ENCODE measurements at places on chromosomes 6 and 20.

GRCh38 chr6:166411721-166412151 is 29.0 kb upstream of the MPC1 start:
- DNase-seq, result no peak

- no peak for DNase-seq
Observed at GRCh38 chr6:43016176-43016942, 2.3 kb downstream of the KLHDC3 start.

GRCh38 chr20:3392756-3393155 is 14.7 kb downstream of the DNAAF9 start:
- DNase-seq, result no peak

GRCh38 chr6:90103056-90103800 is 193.4 kb downstream of the BACH2 start:
- no peak for DNase-seq

- peak; percentile 9 for DNase-seq
Observed at GRCh38 chr6:108163644-108164542, 1.9 kb upstream of the NR2E1 start.

DNA sequence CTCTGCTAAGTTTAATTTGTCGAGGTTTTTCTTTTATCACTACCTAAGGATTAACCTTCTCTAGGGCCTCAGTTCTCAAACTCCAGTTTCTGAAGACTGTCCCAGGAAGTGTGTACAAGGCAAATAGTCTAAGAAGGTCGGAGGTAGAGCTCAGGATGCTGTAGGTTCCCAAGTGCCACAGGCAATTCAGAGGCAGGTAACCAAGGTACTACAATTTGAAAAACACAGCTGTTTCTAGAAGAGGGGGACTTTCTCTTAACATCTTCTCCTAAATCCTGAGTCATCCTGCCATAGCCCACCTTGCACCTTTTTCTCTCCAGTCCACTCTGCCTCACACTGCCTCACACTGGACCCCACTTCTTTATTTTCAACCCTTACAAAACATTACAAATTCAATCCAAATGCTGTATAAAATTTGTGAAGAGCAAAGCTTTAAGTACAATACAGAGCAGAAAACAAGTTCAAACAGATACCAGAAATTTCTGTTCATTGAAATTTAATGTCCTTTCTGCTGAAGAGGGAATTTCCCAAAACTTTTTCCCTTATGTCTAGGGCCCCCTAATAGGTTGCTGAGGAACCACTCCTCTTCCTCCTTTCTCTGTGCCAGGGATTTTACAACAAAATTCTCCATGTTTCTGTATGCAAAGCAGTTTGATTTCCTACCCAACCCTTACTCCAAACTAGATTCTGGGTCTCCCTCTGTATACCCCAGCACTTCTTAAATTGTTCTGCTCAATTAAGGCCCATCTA is 43.0 kb downstream of the FRK start:
- no peak for DNase-seq

- no peak for DNase-seq
Observed at GRCh38 chr6:44439270-44440045, 52.0 kb downstream of the CDC5L start.

DNA sequence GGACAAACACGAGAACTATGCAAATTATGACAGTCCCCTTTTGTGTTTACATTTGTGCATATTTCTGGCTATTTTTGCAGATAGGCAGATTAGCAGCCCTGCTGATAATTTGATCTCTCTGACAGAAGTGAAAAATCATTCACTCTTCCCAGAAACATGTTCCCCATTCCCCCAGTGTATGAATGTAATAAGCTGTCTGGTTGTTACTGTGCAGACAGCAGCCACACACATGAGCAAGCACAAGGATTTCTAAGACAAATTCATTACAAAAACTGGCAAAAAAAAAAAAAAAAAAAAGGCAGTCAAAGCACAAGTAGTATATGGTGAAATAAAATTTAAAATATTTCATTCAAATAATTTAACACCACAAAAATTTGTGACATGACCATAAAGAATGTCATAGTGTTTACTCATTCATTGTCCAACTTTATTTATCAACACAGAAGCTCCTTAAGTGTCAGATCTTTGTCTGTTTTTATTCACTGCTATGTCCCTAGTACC is 95.5 kb upstream of the VGLL2 start:
- no peak for DNase-seq

- DNase-seq, result no peak
Observed at GRCh38 chr6:37406726-37407341, 26.2 kb upstream of the CMTR1 start.

- no peak for DNase-seq
Observed at GRCh38 chr6:105607636-105608621, 205.0 kb upstream of the PREP start.

DNA sequence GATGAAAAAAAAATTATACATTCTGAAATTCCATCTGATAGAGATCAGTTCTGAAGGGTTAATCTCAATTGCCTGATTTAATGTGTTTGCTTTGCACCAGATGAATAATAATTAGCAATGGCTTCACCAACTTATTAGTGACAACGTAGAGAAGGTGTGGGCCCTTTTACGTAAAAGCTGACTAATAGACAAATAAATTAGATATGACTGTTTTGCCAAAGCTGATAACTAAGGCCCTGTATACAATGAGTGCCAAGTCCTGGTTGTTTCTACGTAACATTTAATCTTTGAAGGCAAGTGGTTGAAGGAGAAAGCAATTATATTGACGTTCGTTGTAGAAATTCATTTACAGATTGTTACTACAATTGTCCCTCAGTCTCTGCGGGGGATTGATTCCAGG is 10.8 kb downstream of the SGK1 start:
- DNase-seq, result no peak

DNA sequence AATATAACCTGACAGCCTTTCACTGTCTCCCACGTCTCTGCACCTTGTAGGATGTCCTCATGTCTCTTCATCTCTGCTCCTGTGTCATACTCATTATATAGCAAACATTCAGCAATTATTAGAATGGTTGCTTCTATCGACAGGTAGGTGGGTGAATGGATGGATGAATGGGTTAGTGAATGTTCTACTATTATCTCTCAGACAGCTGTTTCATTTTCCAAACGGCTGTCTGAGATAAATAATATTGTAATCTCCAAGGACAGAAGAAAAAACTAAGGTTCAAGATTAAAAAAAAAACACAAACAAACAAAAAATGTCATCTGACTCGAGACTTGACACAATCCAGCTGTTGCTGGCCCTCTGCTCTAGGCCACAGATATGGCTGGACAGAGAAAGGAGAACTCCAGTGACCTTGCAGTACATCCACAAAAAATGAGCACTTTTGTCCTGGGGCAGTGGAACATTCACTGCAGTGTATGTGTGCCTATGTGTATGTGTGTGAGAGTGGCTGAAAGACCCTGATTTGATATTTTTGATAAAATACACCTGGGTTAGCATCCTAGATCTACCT is 2.1 kb downstream of the HNF4A start:
- DNase-seq, result no peak

DNA sequence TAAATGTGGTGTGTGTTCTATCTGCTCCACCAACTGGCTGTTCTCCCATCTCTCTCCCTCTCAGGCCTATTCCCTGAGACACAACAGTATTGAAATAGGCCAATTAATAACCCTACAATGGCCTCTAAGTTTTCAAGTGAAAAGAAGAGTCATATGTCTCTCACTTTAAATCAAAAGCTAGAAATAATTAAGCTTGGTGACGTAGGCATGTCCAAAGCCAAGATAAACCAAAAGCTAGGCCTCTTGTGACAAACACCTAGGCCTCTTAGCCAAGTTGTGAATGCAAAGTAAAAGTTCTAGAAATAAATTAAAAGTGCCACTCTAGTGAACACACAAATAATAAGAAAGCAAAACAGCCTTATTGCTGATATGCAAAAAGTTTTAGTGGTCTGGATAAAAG is 29.9 kb downstream of the MTCL3 start:
- no peak for DNase-seq

DNA sequence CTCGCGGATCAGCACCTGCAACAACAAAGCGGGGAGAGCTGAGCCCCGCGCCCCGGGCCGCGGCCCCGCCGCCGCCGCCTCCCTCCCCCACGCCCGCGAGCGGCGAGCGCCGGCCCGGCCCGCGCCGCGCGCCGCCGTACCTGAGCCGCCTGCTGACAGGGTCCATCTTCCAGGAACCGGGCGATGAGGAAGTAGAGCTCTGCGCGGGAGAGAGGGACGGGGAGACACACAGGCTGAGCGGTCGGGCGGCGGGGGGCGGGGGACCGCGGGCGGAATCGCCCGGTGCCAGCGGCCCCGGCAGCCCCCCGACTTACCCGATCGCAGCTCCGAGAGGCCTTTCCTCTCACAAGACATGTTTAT is 359 bp downstream of the PHIP start:
- no peak for DNase-seq

DNA sequence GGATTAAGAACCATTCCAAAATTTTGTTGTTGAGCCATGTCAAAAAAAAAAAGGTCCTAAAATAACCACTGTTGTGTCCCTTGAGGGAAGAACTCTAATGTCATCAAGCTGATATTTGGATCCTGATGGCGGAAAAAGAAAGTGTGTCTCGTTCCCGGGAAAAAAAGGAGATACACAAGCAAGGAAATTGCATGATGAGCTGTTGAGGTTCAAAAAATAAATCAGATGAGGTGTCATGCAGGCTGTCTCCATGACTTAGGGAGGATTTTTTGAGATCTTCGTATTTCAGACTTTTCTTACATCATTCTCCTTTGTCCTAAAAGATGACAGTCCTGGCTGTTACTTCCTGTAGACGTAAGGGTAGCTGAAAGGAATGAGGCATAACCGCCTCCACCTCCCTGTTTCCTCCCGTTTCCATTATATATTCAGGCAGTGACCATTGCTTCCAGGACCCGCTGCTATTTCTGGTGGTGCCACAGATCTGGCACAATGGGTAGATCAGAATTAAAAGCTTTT is 117.3 kb upstream of the TNFAIP3 start:
- no peak for DNase-seq

DNA sequence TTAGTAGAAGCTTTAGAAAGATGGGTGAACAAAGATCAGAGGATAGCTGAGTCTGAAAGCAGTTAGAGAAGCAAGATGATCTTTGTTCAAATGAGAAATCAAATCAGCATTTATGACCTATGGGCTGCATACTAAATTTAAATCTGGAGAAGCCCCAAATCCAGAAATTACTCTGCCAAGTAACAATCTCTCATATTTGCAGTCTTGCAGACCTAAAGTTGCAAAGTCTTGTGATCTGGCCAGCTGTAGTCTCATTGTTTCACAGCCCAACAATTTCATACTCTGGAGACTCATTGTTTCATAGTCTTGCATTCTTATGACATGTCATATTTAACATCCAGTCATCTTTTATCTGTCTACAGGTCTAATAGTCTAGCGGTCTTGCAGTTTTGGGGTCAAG is 364.9 kb upstream of the RSPO3 start:
- DNase-seq, result no peak

DNA sequence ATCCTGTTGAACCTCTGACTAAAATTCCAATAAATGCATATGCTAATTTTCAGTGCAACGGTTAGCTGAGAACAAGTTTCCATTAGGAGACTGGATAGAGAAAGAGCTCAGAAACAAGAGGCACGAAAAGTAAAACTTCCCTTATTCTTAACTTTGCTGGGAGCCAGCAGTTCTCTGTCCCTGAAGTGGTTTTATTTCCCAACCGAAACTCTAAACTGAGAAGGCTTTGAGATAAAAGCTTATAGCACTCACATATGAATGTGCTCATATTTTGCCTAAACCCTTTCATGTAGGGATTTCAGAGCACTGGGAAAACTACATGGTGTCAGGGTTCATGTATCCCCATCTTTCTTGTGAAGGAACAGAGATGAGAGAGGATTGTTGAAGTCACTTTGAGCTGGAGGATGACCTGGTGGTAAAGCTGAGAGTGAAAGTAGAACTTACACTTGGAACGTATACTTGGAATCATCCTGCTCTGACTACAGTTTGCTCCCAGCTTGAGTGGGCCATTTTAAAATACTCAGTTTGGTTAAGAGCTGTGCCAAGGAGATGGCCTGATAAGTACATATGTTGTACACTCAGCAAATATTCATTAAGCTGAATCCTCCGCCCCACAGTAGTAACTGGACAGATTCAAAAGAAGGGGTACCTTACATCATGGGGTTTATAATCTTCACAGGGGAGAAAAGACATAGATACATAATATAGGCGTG is 324.2 kb upstream of the CNR1 start:
- no peak for DNase-seq

DNA sequence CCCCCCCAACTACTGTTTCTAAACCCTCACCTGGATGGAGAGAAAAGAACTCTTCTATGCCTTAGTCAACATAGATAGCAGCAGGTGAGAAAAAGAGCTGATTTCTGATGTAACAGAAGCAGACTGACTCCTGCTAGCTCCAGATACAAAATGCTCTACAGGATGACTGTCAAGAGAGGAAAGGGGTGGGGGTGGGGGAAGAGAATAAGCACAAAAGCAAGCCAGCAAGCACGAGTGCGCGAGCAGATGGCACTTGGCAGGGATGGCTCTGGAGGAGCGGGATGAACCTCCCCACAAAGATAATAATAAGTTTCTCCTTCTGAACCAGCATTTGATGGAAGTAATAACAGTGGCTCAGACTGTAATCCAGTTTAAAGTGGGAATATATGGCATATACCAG is 45.6 kb upstream of the SPDEF start:
- no peak for DNase-seq

- DNase-seq, result no peak
Observed at GRCh38 chr6:123966618-123967017, 163.0 kb downstream of the NKAIN2 start.

DNA sequence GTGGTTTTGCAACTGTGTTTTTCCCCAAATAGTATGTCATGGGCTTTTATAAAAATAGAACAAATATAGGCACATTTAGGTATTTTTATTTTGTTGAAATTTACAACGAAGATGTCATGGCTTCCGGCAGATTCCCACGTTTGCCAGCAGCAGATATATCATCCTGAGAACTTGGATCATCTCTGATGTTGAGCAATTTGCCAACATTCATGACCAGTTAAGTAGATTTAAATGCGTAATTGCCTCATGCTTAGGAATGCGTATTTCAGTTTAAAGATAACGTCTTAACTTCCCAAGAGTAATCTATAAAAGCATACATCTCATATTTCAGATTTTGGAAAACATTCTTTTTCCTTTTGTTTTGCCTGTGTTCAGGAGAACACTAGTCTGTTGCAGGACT is 457.8 kb downstream of the QKI start:
- DNase-seq, result no peak

- no peak for DNase-seq
Observed at GRCh38 chr6:83868639-83869038, 9.2 kb downstream of the CYB5R4 start.

- no peak for DNase-seq
Observed at GRCh38 chr20:53255102-53255710, 283.0 kb downstream of the TSHZ2 start.

DNA sequence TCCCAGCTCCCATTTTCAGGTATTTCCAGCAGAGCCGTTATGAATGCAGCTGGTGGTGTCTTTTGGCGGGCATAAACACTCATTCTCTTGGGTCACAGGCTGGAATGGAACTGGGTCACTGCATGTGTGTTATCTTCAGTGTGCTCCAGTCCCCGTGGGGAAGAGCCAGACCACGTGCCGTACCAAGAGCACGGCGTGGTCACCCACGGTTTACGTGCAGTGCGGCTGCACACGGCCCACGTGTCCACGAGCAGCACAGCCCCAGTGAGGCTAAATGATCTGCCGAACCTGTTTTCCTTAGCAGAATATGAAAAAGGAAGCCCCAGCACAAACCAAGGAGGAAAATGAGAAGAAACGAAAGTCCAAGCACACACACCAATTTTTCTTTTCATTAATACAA is 121.5 kb downstream of the IRF4 start:
- no peak for DNase-seq

Data from NCI-H1048 (cell line).